ENCODE measurements at places on chromosomes 12 and 14. TPM values are rescaled to one million over a fixed set of nuclear protein-coding genes. Genes with fewer than 3 reads are reported as not detected.
A peak's percentile ranks its signal among the peaks of the same experiment; 100 is the strongest.

DNA sequence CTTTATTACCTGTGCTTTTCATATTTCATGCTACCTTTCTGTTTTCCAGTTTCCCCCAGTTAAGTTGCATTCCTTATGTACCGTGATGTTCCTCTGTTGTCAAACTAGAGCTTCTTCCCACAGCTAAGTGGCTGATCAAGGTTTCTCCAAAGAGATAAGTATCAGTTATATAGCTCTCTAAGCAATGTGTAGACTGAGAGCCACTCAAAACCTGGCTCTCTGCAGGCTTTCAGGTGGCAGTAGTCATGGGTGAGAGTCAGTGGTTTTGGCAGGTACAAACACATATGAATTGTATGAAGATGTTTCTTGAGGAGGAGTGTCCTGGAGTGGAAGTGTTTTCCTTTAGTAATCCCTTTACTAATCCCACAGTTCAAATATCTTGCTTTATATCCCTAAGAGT lies 28.4 kb downstream of the TXNRD1 start:
- no peaks in the 10 kb centered on the region for H3K36me3 ChIP-seq
- no peaks in the 10 kb centered on the region for H3K27me3 ChIP-seq
- no peak overlapping the region for H3K27ac ChIP-seq

DNA sequence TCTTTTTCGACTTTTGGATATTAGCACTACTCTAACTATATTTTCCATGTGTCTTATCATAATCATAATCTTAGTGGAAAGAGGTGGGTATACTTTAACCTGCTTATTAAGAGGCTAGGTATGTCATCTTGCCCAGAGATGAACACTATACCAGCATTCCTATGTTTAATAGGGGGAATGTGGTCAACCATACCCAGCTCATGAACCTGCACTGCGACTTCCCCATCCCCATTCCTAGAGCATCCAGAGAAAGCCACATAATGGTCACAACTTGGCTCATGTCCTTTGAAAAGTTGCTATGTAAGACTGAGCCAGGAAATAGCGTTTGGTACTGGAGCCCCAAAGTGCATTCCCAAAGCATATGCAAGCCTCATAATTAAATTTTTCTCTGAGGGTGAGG lies 55.2 kb downstream of the TMCC3 start:
- H3K4me3 ChIP-seq: no peak overlapping the region
- no peaks in the 10 kb centered on the region for H3K4me1 ChIP-seq
- H3K27me3 ChIP-seq: no peaks in the 10 kb centered on the region

DNA sequence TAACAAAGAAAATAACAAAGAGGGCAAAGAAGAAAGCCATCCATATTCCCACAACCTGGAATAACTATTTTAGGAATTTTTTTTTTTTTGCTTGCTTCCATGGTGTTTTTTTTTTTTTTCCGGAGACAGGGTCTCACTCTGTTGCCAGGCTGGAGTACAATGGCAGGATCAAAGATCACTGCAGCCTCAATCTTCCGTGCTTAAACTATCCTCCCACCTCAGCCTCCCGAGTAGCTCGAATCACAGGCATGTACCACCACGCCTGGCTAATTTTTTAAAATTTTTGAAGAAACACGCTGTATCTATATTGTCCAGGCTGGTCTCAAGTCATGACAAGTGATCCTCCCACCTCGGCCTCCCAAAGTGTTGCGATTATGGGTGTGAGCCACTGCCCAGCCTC lies 20.2 kb upstream of the ARID4A start:
- H3K27me3 ChIP-seq: no peaks in the 10 kb centered on the region
- H3K36me3 ChIP-seq: peaks cover 5% of the 10 kb centered on the region
- no peak overlapping the region for H3K4me3 ChIP-seq
- peaks cover 83% of the 10 kb centered on the region for H3K4me1 ChIP-seq
- DNase-seq: no peak

DNA sequence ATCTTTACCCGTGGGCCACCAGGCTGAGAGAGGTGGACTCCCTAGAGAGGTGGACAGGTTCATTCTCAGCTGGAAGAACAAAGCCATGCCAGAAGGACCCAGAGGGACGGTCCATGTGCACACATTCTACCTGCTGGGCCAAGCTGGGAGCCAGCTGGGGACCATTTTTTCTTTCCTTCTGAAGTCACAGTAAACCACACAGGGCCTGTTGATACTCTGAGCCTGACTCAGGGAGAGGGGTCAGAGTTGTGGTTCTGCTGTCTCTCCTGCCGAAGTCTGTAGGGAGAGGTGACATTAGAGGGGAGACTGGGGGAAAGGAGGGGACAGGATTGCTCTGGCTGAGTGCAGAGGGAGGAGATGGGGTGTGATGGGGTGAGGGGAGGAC lies 148.6 kb downstream of the TSPAN9 start:
- no peak overlapping the region for H3K27ac ChIP-seq
- H3K27me3 ChIP-seq: no peaks in the 10 kb centered on the region
- peaks cover 3% of the 10 kb centered on the region for H3K36me3 ChIP-seq
- no peak overlapping the region for H3K4me3 ChIP-seq

DNA sequence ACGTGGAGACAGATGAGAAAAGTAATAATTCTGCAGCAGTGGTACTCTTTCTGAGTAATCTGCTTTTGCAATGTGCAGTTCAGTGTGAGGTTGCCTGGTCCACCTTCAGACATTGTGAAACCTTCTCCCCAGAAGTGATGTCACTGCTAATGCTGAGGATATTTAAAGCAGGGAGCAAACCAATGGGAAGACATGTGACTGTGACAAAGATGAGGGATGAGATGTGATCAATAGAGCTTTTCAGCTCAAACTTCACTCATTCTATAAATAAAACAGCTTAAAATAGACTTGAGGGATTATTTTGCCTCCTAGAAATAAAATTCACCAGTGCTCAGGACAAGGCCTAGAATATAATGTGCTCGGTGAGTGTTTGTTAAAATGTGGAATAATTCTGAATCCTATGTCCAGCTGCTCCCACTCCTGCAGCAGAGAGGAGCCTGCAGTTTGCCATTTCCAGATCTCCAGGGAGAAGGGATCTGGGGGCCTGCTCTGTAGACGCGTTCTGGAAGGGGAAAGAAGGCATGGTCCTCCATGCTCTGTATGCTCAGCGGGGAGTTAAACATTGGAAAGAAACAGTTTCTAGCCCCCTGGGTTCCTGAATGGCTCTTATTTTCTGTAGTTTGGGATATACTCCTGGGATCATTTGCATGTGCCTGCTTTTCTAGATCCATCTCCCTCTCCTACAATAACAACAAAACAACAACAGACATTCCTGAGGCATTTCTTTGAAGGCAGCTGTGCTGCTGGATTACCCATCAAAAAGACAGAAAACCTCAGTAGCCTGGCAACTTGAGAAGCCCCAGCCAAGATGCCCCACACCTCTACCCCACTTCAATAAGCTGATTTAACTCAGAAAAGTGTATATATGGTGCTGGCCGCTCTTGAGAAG lies 8.9 kb downstream of the SLC7A8 start:
- no peak overlapping the region for H3K27ac ChIP-seq
- DNase-seq: no peak
- H3K27me3 ChIP-seq: peaks cover 1% of the 10 kb centered on the region
- H3K36me3 ChIP-seq: no peaks in the 10 kb centered on the region
- peaks cover 15% of the 10 kb centered on the region for H3K4me1 ChIP-seq

The WNK1 gene
- total RNA-seq: 31.1 TPM

GRCh38 chr12:4918950-4919660 lies 9.4 kb downstream of the KCNA1 start:
- no peaks in the 10 kb centered on the region for H3K4me1 ChIP-seq
- H3K27me3 ChIP-seq: no peaks in the 10 kb centered on the region
- H3K4me3 ChIP-seq: no peak overlapping the region
- no peak for DNase-seq
- H3K36me3 ChIP-seq: no peaks in the 10 kb centered on the region

DNA sequence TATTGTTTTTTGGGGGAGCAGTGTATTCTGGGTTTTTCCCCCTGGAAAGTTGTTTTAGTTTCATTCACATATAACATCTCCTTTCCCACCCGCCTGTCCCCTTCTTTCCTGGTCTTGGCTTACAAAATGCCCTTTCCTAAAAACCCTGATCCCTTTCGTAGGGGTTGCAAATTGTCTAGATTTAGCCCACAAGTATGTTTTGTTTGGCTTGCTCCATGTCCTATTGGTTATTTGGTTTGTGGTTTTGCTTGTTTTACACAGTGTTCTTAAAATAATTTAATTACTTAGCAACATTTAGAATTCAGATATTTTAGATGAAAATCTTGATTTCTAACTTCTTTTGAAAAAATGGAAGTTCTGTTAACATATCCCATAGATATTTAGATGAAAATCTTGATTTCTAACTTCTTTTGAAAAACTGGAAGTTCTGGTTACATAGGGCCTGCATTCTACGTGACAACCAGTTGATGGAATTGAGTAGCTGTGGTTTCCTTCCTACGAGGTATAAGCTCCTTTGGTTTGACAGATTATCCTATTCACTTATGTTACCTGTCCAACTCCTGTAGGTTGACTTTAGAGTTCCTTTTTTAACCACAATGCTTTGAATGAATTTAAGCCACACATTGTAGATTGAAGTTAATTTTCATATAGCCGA lies 89.2 kb upstream of the TMEM263 start:
- no peak overlapping the region for H3K27ac ChIP-seq
- H3K36me3 ChIP-seq: peaks cover 1% of the 10 kb centered on the region
- no peak overlapping the region for H3K4me3 ChIP-seq
- no peak for DNase-seq
- peaks cover 16% of the 10 kb centered on the region for H3K4me1 ChIP-seq

The KCNH3 gene
- 0.13 TPM for total RNA-seq

The PLA2G1B gene
- 0.87 TPM for total RNA-seq

The SLC4A8 gene
- total RNA-seq: 0.07 TPM

The CPNE6 gene
- not detected for total RNA-seq

DNA sequence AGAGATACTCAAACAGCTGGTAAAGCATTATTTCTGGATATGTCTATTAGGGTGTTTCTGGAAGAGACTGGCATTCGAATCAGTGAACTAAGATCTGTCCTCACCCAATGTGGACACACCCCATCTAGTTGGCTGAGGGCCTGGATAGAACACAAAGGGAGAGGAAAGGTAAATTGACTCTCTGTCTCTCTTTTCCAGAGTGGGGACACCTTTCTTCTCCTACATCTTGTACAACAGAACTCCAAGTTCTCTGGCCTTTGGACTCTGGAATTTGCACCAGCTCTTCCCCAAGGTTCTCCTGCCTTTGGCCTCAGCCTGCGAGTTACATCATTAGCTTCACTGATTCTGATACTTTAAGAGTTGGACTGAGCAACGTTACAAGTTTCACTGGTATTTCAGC lies 1253.9 kb downstream of the SLC16A7 start:
- H3K4me1 ChIP-seq: no peaks in the 10 kb centered on the region
- no peaks in the 10 kb centered on the region for H3K36me3 ChIP-seq
- H3K4me3 ChIP-seq: no peak overlapping the region
- no peaks in the 10 kb centered on the region for H3K27me3 ChIP-seq
- no peak overlapping the region for H3K27ac ChIP-seq

The SIRT4 gene
- total RNA-seq: 7.0 TPM

DNA sequence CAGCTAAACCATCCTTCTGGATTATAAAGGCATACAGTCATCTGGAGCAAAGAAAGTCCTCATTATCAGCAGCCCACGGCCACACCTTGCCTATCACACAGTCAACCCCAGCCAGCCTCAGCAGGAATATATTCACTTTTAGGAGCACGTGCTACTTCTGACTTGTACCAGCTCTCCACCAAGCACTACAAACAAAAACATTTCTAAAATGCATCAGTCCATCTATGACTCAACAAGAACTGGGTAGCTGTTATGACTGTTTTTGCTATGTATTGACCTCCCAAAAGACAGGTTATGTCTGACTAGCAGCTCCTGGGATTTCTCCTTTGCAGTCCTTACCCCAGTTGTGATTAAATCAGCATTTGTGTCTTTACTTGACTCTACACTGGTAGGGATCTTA lies 31.2 kb downstream of the NUAK1 start:
- H3K36me3 ChIP-seq: no peaks in the 10 kb centered on the region
- no peaks in the 10 kb centered on the region for H3K27me3 ChIP-seq
- no peak overlapping the region for H3K4me3 ChIP-seq
- H3K4me1 ChIP-seq: peaks cover 59% of the 10 kb centered on the region

- H3K4me1 ChIP-seq: peaks cover 13% of the 10 kb centered on the region
- no peak overlapping the region for H3K27ac ChIP-seq
- DNase-seq: no peak
- no peak overlapping the region for H3K4me3 ChIP-seq
- H3K36me3 ChIP-seq: peaks cover 14% of the 10 kb centered on the region
Measured at GRCh38 chr14:64732066-64732465, 27.8 kb downstream of the PLEKHG3 start.

The FAM90A1 gene
- not detected for total RNA-seq

DNA sequence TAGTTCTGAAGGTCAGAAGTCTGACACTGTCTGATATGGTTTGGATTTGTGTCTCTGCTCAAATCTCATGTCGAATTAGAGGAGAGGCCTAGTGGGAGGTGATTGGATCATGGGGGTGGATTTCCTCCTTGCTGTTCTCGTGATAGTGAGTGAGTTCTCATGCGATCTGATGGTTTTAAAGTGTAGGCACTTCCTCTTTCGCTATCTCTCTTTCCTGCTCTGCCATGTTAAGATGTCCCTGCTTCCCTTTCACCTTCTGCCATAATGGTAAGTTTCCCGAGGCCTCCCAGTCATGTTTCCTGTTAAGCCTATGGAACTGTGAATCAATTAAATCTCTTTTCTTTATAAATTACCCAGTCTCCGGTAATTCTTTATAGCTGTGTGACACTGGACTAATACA lies 84.1 kb upstream of the TMTC1 start:
- no peaks in the 10 kb centered on the region for H3K27me3 ChIP-seq
- H3K36me3 ChIP-seq: no peaks in the 10 kb centered on the region
- no peak overlapping the region for H3K27ac ChIP-seq

DNA sequence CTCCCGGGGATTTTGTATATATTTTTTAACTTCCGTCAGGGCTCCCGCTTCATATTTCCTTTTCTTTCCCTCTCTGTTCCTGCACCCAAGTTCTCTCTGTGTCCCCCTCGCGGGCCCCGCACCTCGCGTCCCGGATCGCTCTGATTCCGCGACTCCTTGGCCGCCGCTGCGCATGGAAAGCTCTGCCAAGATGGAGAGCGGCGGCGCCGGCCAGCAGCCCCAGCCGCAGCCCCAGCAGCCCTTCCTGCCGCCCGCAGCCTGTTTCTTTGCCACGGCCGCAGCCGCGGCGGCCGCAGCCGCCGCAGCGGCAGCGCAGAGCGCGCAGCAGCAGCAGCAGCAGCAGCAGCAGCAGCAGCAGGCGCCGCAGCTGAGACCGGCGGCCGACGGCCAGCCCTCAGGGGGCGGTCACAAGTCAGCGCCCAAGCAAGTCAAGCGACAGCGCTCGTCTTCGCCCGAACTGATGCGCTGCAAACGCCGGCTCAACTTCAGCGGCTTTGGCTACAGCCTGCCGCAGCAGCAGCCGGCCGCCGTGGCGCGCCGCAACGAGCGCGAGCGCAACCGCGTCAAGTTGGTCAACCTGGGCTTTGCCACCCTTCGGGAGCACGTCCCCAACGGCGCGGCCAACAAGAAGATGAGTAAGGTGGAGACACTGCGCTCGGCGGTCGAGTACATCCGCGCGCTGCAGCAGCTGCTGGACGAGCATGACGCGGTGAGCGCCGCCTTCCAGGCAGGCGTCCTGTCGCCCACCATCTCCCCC lies 777 bp downstream of the ASCL1 start:
- H3K27ac ChIP-seq: no peak overlapping the region
- no peaks in the 10 kb centered on the region for H3K36me3 ChIP-seq
- H3K27me3 ChIP-seq: peaks cover 79% of the 10 kb centered on the region
- peaks cover 12% of the 10 kb centered on the region for H3K4me1 ChIP-seq
- H3K4me3 ChIP-seq: peak overlapping the region; percentile 46
- no peak for DNase-seq

The SYT1 gene
- total RNA-seq: not detected

Measured in HepG2 (cell line).